Ascending aorta (tissue), 2 donors: ENCODE measurements at places on chromosomes 6 and 20.

DNA sequence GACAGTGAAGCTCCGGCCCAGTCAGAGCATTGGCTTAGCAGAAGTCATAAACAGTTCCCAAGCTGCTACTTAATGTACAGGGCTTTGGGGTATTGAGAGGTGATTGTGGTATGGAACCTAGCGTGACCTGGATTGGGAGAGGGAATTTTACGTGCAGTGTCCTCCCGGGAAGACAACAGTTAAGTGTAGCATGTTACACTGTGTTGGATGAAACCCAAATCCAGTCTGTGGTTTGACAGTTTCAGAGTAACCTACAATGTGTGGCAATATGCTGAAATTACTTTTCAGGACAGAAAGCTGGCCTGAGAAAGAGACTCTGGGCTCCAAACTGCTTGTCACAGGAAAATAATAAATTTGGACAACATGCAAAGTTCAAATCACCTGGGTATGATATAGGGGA, 28.1 kb upstream of the RALGAPA2 start:
- DNase-seq: no peak

GRCh38 chr6:29976588-29977424, 34.5 kb downstream of the HLA-A start:
- peak; percentile 51 for DNase-seq

GRCh38 chr20:51926670-51927305, 124.5 kb upstream of the SALL4 start:
- DNase-seq: no peak

GRCh38 chr6:125220712-125221111, 67.1 kb downstream of the TPD52L1 start:
- no peak for DNase-seq

DNA sequence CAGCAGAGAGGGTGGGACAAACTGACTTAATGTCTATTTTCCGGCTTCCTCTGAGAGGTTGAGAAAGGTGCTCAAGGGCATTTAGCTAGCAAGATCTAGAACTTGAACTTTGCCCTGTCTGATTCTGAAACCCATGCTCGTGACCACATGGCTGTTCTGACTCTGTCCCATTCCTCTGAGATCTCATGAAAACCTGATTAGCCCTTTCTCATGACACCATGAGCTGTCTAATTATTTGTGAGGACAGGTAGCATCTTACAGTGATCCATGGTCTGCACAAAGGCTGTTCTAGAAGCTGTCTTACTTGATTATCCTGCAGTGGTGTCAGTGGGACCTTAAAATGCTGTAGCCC, 89.6 kb upstream of the TOX2 start:
- DNase-seq: no peak

DNA sequence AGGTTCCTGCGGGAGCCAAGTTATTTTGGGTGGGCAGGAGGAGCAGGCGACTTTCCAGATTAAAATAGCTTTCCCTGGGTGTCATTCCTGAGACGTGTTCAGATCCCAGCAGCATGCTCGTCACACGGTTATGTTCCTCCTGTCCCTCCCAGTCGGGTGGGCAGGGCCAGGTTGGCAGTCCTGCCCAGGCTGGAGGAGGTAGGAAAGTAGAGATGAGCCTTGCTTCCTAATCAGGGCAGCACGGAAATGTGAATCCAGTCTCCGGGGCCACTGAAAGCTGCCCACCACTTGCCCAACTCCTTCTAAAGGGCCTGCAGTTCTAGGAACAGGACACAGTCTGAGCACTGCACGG, 137.0 kb downstream of the MRPL14 start:
- no peak for DNase-seq

- DNase-seq: no peak
Measured at GRCh38 chr6:145865595-145865994, 51.0 kb upstream of the FBXO30 start.

- DNase-seq: no peak
Measured at GRCh38 chr6:144443157-144443556, 158.0 kb downstream of the UTRN start.

- DNase-seq: no peak
Measured at GRCh38 chr20:49980140-49981008, 2.4 kb upstream of the SNAI1 start.

- no peak for DNase-seq
Measured at GRCh38 chr6:73665686-73666319, 12.0 kb upstream of the SLC17A5 start.

GRCh38 chr6:107221519-107221918, 106.2 kb upstream of the BEND3 start:
- no peak for DNase-seq

DNA sequence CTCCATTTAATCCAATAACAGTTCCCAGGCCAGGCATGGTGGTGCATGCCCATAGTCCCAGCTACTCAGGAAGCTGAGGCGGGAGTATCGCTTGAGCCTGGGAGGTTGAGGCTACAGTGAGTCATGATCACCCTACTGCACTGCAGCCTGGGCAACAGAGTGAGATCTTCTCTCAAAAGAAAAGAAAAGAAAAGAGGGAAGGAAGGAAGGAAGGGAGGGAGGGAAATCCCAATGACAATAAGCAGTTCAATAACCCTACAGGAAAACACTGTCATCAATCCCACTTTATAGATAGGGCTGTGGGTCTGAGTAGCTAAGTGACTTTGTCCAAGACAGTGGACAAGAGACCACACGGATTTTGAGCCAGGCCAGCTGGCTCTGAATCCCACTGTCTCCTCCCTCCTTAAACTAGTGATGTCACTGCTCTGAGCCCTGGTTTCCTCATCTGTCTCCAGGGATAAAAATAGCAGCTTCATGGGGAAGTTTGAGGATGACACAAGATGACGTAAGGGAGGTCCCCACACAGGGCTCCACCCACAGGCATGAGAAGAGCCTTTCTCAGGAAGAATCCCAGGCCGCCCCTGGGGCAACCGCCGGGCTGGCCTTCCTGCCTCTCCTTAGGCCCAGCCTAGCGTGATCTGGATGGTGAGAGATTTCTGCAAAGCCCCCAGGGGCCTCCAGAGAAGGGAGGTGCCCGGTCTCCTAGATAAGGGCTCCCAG, 7.2 kb upstream of the TRIB3 start:
- no peak for DNase-seq

GRCh38 chr20:11564491-11564890, 353.2 kb upstream of the BTBD3 start:
- DNase-seq: no peak

DNA sequence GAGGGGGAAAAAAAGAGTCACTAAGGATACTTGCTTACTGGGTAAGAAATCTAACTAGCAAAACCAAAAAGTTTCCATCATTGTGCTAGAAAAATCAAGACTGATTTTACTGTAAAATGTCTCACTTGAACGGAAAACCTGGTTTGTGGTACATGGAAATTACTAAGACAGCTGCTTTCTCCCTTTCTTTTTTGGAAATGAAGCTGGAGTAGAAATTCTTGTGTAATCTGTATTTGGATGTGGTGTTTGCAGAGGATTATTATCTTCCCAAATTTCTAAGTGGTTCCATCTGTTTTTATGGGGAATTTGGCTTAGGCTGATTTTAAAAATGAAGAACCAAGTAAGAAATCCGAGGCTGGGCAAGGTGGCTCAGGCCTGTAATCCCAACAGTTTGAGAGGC, 20.4 kb downstream of the EPB41L2 start:
- DNase-seq: no peak

- no peak for DNase-seq
Measured at GRCh38 chr6:37882724-37883413, 63.3 kb downstream of the ZFAND3 start.

GRCh38 chr6:5854899-5855298, 151.8 kb downstream of the NRN1 start:
- DNase-seq: no peak

DNA sequence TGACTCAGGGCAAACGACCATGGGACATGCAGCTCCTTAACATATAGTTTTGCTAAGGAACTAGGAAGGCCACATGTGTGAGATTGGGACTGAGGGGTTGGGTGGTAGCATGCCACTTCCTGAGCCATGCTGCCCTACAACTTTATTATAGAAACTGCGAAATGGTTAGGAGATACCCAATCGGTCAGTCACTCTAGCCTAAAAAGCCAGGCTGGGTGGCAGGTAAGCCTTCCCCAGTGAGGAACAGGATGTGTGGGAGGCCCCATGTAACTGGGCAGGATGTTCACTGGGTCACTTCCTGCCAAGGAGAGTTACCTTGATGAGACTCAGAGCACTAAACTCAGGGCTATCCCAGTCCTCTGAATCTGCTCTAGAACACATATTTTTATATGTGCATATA, 123.5 kb downstream of the MAP3K7 start:
- DNase-seq: no peak

GRCh38 chr20:59207742-59208357, 44.2 kb downstream of the ZNF831 start:
- DNase-seq: no peak

DNA sequence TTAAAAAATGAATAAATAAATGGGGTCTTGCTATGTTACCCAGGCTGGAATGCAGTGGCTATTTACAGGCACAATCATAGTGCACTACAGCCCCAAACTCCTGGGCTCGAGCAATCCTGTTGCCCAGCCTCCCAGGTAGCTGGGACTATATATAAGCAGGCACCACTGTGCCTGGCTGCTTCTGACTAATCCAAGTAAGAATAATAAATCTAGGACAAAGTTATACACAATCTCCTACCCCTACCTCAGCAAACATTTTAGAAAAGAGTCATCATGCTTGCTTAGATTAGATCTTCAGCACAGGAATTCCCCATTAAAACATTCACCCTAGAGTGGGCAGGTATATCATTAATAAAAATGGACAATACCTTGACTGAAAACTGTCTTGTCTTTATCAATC, 124.6 kb downstream of the REV3L start:
- DNase-seq: no peak

DNA sequence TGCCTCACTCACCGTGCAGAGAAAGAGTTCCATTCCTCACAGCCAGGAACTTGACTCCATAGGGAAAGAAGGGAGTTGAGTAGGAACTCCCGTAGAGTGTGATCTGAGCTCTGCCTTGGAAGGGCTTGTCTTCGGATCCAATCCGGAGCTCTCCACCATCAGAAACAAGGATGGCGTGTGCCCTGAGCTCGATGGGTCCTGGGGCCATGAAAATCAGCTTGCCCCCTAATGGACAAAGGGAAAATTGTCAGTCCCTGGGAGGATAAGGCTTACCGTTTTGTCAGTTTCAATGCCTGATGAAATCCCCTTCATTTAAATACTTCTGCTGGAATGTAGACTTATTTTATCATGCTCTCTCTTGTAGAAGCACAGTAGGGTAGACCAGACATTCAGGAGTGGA, 153.3 kb downstream of the PKHD1 start:
- DNase-seq: no peak

- DNase-seq: peak; percentile 62
Measured at GRCh38 chr6:76876922-76877553, 586.3 kb downstream of the HTR1B start.

DNA sequence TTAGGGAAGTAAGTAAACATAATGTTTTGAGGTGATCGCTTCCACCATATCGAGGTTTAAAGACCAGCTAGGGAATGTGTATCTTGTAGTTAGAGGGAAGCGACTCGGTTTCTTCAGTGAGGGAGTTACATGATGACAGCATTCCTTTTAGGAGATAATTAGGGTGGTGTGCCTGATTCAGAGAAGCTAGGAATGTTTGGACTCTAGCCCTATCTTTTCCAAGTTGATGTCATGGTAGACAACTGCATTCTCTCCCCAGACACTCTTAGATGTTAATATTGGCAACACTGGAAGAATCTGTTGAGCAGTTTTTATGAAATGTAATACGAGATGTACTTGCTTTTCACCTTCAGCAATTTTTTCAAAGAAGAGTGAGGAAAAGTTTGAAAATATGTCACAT, 12.9 kb upstream of the HIVEP1 start:
- no peak for DNase-seq

DNA sequence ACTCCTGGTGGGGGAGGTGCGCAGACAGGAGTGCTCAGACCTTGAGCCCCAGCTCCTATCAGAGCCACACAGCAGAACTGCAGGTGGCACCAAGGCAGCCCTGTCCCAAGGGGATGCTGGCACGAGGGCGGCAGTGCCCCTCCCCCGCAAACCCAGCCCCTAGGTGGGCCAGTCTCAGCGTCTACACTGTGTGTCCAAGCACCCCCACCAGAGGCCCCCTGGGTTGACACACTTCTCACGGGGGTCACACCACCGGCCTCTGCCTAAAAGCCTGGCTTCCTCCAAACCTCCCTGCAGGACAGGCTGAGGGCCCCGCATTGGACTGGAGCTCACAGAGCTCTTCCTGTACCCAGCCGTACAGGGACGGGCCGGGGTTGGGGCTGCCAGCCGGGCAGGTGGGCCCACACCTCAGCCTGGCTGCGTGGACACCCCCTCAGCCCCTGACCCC, 8.1 kb downstream of the SLC2A4RG start:
- no peak for DNase-seq

- no peak for DNase-seq
Measured at GRCh38 chr6:73655341-73655917, 1.6 kb upstream of the SLC17A5 start.

DNA sequence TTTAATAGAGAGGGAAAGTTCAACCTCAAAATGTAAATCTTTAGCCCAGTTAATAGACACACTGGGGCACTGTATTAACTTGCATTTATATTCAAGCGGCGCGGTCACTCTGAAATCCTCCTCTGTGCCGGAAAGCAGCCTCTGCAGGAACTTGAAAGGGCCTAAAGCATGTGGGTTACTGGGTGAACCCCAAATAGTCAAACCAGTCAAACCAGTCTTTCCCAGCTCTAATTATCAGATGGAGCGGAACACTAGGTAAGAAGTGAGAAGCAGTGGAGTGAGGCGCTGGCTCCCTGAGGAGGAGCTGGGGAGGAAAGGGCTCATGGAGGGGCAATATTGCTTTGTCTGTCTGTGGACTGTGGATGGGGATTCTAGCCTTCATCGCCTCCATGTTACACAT, 531.3 kb downstream of the QKI start:
- no peak for DNase-seq

DNA sequence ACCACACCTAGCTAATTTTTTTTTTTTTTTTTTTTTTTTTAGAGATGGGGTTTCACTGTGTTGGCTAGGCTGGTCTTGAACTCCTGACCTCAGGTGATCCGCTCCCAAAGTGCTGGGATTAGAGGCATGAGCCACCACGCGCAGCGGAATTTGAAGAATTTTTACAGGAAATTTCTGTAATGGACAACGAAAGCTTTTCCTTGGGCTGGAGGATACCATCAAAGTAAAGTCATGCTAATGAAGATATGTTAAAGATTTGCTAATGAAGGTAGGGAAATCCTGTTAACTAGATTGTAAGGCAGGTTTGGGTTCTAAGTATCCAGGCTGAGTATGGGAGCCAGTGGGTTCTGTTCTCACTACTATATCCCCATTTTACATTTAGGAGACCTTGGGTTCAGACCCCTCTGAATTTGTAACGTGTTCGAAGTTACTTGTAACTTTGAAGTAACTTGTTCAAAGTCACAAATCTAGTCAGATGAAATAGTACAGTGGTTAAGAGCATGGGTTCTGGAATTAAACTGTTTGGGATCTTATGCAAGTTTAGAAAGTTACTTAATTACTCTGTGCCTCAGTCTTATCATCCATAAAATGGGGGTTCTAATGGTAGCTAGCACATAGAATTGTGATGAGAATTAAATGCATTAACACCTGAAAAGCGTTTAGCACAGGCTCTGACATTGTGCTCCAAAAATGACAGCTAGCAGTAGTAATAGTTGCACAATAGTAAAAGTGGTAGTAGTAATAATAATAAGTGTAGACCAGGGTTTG, 123.4 kb upstream of the GPR6 start:
- no peak for DNase-seq
